HCT116 (cell line): ENCODE measurements at places on chromosomes 5 and 9. TPM values are rescaled to one million over a fixed set of nuclear protein-coding genes. Genes with fewer than 3 reads are reported as not detected.

DNA sequence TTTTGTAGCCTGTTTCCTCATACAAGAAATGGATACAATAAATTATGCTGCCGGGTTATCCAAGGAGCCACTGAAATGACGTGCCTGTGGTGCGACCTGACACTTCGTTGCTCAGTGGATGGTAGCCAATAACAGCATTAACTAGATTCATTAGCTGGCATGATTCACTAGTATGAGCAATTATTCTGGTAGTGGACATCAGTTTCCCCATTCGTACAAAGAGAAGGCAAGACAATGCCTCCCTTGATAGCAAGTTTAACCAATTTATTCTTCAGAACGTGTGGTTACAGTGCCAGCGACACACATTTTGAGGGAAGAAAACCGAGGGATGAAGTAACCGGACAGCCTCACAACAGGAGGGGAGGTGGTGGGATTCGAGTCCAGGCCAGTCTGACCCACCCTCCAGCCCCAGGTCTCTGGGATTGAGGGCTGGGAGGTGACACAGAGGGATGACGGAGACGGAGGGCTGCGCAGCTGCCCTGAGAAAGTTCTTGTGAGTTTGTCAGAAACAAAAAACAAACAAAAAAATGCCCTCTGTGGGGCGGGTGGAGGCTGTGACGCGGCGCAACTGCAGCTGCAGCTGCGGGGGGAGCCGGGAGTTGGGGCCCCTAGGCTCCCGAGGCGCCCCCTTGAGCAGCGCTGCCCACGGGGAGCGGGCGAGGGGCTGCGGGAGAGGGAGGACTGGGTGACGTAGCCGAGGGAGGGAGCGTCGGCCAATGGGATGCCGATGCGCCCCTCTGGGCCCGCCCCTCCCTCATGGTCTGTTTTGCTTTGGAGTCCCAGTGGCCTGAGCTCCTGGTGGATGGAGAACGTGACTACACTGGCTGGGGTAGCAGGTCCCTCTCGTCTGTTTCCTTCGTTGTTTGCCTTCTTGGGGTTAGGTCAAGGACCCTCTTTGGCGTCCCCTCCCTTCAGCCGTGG, 10.9 kb downstream of the LHX2 start:
- no peak for DNase-seq

ACER2 gene
- 4.3 TPM for total RNA-seq

ADAMTS19 gene
- not detected for total RNA-seq

FOXD1 gene
- total RNA-seq: 26.8 TPM

- no peak for DNase-seq
Observed at GRCh38 chr5:9062873-9063272, 483.0 kb downstream of the SEMA5A start.

SNCAIP gene
- not detected for total RNA-seq

DNA sequence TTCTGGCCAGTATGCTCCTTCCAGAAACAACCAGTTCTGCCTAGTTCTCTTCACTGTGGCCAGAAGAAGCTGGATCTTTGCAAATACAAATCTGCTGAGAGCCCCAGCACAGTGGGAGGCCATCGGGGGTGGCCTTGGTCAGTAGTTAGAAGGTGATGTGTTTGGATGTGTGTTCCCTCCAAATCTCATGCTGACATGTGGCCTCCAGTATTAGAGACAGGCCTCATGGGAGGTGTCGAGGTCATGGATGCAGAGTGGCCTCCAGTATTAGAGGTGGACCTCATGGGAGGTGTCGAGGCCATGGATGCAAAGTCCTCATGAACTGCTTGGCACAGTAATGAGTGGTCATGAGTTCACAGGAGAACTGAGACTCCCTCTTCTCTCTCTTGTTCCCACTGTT, 7.6 kb upstream of the IRX2 start:
- no peak for DNase-seq

CKMT2 gene
- total RNA-seq: not detected

- no peak for DNase-seq
Observed at GRCh38 chr9:16000811-16001210, 448.0 kb downstream of the CCDC171 start.
